ENCODE measurements at places on chromosomes 5 and 9. TPM values are rescaled to one million over a fixed set of nuclear protein-coding genes. Genes with fewer than 3 reads are reported as not detected.
A peak's percentile ranks its signal among the peaks of the same experiment; 100 is the strongest.

DNA sequence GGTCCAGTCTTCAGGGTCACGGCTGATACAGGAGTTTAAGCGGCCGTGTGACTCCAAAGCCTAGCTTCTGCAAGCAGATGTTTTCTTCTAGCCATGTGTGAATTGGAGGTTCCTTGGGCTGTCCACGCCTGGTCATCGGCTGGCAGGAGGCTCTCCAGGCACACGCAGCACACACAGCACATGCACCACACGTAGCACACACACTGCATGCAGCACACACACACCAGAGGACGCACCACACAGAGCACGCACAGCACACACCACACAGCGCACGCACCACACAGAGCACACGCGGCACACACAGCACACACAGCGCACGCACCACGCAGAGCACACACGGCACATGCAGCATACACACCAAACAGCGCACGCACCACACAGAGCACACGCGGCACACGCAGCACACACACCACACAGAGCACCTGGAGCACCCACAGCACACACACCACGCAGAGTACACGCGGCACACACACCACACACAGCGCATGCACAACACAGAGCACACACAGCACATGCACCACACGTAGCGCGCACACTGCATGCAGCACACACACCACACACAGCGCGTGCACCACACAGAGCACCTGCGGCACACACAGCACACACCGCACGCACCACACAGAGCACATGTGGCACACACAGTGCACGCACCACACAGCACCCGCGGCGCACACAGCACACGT is 234.3 kb downstream of the FANCC start:
- H3K27me3 ChIP-seq = no peaks in the 10 kb centered on the region
- H3K27ac ChIP-seq = no peak overlapping the region
- peaks cover 35% of the 10 kb centered on the region for H3K4me1 ChIP-seq
- H3K36me3 ChIP-seq = peaks cover 59% of the 10 kb centered on the region
- no peak overlapping the region for H3K4me3 ChIP-seq

GRCh38 chr9:16074963-16075362 is 522.1 kb downstream of the CCDC171 start:
- no peak for DNase-seq
- H3K36me3 ChIP-seq = no peaks in the 10 kb centered on the region
- H3K4me3 ChIP-seq = no peak overlapping the region
- H3K27me3 ChIP-seq = no peaks in the 10 kb centered on the region
- peaks cover 14% of the 10 kb centered on the region for H3K4me1 ChIP-seq
- no peak overlapping the region for H3K27ac ChIP-seq

FREM1 gene
- 2.2 TPM for total RNA-seq

GABRA1 gene
- not detected for total RNA-seq

GRCh38 chr5:143234162-143234842 is 169.2 kb downstream of the NR3C1 start:
- no peaks in the 10 kb centered on the region for H3K36me3 ChIP-seq
- H3K4me1 ChIP-seq = peaks cover 21% of the 10 kb centered on the region
- H3K27ac ChIP-seq = no peak overlapping the region
- no peaks in the 10 kb centered on the region for H3K27me3 ChIP-seq

- peaks cover 63% of the 10 kb centered on the region for H3K4me1 ChIP-seq
- no peak overlapping the region for H3K4me3 ChIP-seq
- no peak for DNase-seq
These were observed 71.3 kb downstream of the LHFPL2 start for GRCh38 chr5:78577071-78577807.

DNA sequence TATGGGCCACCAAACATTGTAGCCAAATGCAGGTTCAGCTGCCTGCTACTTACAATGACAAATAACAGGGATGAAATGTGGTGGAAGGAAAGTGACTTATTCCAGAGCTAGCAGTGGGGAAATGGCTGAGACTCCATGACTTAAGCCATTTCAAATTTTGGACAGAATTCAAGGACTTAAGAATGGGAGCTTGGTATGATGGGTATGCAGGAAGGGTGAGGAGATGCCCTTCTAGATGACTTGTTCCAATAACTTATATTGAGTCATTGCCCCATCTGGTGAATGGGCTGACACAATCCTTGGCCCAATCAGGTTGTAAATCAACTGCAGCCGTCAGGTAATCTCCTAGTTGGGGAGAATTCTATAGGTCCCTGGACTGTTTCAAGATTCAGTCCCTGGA is 230.7 kb upstream of the SGCD start:
- H3K36me3 ChIP-seq = no peaks in the 10 kb centered on the region
- no peak overlapping the region for H3K4me3 ChIP-seq
- no peaks in the 10 kb centered on the region for H3K4me1 ChIP-seq
- no peak for DNase-seq
- no peaks in the 10 kb centered on the region for H3K27me3 ChIP-seq

DNA sequence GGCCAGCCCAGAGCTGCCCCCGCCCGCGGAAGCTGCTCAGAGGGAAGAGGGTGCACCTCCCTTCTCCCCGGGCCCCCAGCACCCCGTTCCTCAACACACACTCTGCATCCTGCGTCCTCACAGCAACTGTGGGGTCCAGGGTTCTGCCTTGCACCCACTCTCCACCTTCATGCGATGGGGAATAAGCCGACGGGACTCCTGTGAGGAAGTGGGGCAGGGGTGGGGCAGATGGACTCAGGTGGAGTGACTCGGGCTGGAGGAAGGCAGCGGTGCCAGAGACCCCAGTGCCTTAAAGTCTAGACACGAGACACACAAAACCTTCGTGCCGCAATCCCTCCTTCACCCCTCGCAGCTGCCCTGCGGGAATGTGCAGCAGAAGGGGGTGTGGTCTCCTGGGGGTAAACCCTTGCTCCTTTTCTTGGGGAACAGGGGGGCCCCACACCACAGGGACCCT is 8.6 kb downstream of the BRD3 start:
- H3K4me1 ChIP-seq = peaks cover 50% of the 10 kb centered on the region
- no peak for DNase-seq
- H3K27me3 ChIP-seq = no peaks in the 10 kb centered on the region
- H3K4me3 ChIP-seq = no peak overlapping the region
- no peak overlapping the region for H3K27ac ChIP-seq

GRCh38 chr5:168827636-168828035 is 248.5 kb upstream of the PANK3 start:
- DNase-seq = no peak
- H3K4me3 ChIP-seq = no peak overlapping the region
- no peaks in the 10 kb centered on the region for H3K27me3 ChIP-seq

SH3GLB2 gene
- 105 TPM for total RNA-seq

- peaks cover 17% of the 10 kb centered on the region for H3K4me1 ChIP-seq
- no peak for DNase-seq
- H3K27ac ChIP-seq = no peak overlapping the region
- no peak overlapping the region for H3K4me3 ChIP-seq
These were observed 9.2 kb downstream of the C9orf85 start for GRCh38 chr9:71920456-71921189.

- H3K27ac ChIP-seq = no peak overlapping the region
- no peak overlapping the region for H3K4me3 ChIP-seq
- H3K4me1 ChIP-seq = no peaks in the 10 kb centered on the region
- DNase-seq = peak; percentile 80
These were observed 66.0 kb downstream of the RASGEF1C start for GRCh38 chr5:180142824-180143610.

OXCT1 gene
- 41.0 TPM for total RNA-seq

C1QTNF2 gene
- total RNA-seq = 0.16 TPM

NEUROG1 gene
- total RNA-seq = not detected

DNA sequence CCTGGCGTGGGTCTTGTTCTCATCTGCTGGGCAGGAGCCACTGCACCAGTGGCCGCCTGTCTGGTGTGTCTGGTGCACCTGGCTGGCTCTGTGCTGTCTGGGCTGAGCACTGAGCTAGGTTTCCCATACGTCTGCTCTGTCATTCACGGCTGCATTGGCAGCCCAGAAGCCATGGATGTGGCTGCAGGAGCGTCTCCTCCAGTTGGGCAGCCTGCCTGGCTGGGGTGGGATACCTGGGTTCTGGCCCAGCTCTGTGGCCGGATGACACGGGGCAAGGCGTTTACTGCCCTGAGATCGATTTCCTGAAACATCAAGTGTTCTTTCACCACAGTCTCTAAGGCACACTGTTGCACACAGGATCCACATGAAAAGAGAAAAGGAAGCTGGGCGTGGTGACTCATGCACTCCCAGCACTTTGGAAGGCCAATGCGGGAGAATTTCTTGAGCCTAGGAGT is 25.5 kb upstream of the SLC25A51 start:
- no peaks in the 10 kb centered on the region for H3K27me3 ChIP-seq
- no peak for DNase-seq
- no peak overlapping the region for H3K27ac ChIP-seq
- peaks cover 13% of the 10 kb centered on the region for H3K4me1 ChIP-seq
- peaks cover 14% of the 10 kb centered on the region for H3K36me3 ChIP-seq

DNA sequence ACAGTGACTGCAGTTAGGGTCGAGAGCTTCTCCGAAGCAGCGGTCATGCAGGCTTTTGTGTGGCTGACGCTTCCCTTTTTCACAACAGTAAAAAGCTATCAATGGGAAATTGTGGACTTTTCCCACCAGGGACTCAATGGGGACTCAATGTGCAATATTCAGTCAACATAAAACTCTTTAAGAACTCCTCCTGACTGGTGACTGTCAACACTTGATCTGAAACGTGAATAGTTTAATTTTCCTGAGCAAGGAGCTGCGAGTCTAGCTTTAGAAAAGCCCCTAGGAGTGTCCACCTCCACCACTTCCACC is 28.7 kb downstream of the EXOC3 start:
- DNase-seq = no peak
- peaks cover 19% of the 10 kb centered on the region for H3K4me1 ChIP-seq
- peaks cover 5% of the 10 kb centered on the region for H3K36me3 ChIP-seq
- peak overlapping the region; percentile 71 for H3K27ac ChIP-seq

- H3K27me3 ChIP-seq = no peaks in the 10 kb centered on the region
- no peak for DNase-seq
- peak overlapping the region; percentile 2 for H3K4me3 ChIP-seq
- peaks cover 6% of the 10 kb centered on the region for H3K36me3 ChIP-seq
These were observed 555.8 kb upstream of the CLINT1 start for GRCh38 chr5:158414780-158415179.

DNA sequence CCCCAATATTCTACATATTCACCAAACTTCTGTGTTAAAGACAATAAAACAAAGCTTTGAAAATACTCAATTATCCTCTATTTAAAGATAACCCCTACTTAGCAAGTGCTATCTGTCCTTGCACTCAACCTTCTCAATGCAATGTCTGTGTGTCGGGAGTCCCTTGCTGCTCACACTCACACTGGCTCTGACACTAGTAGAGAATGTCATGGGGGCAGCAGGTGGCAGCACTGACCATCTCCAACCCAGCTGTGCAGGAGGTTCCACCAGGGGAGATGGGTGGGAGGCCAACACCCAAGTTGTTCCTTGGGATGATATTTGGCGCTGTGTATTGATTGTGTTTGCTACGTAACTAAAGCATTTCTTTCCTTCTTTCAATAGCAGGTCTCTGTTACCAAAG is 59.4 kb upstream of the SIMC1 start:
- H3K27me3 ChIP-seq = peaks cover 9% of the 10 kb centered on the region
- H3K4me1 ChIP-seq = no peaks in the 10 kb centered on the region
- H3K36me3 ChIP-seq = no peaks in the 10 kb centered on the region
- H3K27ac ChIP-seq = no peak overlapping the region
- no peak overlapping the region for H3K4me3 ChIP-seq
- no peak for DNase-seq

DNA sequence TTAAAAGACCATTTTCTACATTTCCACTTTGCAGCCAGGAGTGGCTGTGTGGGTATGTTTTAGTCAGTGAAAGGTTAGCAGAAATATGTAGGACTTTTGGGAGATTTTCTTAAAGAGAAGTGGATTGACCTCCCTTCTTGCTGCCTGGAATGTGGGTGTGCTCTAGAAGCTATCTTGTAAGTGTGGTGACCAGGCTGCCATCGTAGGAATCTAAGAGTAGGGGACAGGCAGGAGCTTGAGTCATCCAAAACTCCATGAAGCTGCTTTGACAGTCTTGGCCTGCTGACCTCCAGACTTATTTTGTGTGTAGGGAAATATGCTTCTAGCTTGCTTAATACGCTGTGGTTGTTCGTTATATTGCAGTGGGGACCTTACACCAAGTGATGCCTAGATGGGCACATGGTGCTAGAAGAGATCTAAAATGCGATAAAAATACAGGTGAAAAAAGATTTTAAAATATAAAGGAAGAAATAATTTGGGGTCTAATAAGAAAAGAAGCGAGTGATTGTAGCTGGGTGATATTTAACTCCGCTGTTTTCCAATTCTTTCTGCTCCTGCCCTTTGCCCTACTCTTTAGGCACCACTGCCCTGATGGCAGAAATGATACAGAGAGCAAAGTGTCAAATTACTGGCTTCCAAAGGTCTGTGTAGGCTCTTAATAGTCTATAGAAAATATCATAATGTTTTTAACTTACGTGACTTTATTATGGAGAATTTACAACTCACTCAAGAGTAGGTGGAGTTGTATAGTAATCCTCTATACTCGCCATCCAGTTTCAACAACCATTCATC is 298.2 kb upstream of the ZNF608 start:
- DNase-seq = no peak
- H3K4me3 ChIP-seq = no peak overlapping the region
- peak overlapping the region; percentile 84 for H3K27ac ChIP-seq
- peaks cover 77% of the 10 kb centered on the region for H3K4me1 ChIP-seq
- no peaks in the 10 kb centered on the region for H3K27me3 ChIP-seq
- H3K36me3 ChIP-seq = no peaks in the 10 kb centered on the region

DNA sequence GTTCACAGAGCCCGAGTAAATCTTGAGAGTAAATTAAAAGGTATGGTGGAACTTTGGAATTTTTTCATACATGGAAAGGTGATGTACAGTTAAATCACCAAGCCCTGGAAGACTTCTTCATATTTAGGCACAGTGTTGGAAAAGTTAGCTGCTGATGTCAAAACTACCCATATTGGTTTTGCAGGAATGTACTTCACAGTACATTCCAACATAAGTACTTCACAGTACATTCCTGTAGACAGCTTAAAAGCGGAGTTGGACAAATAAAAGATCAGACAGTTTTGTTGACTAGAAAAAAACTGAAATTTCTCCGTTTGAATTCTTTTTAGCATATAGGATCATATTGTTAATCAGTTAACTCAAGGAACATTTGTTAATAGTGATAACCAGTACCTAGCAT is 1.8 kb downstream of the RANBP17 start:
- H3K36me3 ChIP-seq = peaks cover 7% of the 10 kb centered on the region
- H3K27me3 ChIP-seq = no peaks in the 10 kb centered on the region
- no peak for DNase-seq
- peak overlapping the region; percentile 9 for H3K27ac ChIP-seq
- H3K4me3 ChIP-seq = peak overlapping the region; percentile 85
- H3K4me1 ChIP-seq = peaks cover 17% of the 10 kb centered on the region

COL15A1 gene
- 0.81 TPM for total RNA-seq

CERT1 gene
- total RNA-seq = 36.5 TPM

GRCh38 chr5:16588434-16589214 is 28.2 kb downstream of the RETREG1 start:
- peak; percentile 44 for DNase-seq

GRCh38 chr9:38018241-38018957 is 50.6 kb downstream of the SHB start:
- no peaks in the 10 kb centered on the region for H3K27me3 ChIP-seq
- H3K36me3 ChIP-seq = no peaks in the 10 kb centered on the region
- H3K4me1 ChIP-seq = peaks cover 63% of the 10 kb centered on the region
- DNase-seq = no peak
- H3K27ac ChIP-seq = peak overlapping the region; percentile 91

PCA3 gene
- not detected for total RNA-seq

- peak overlapping the region; percentile 97 for H3K27ac ChIP-seq
- DNase-seq = no peak
- peak overlapping the region; percentile 88 for H3K4me3 ChIP-seq
- H3K36me3 ChIP-seq = peaks cover 4% of the 10 kb centered on the region
These were observed 734 bp downstream of the KIF27 start for GRCh38 chr9:83920469-83920926.
